ENCODE measurements at places on chromosomes 11 and 22.

DNA sequence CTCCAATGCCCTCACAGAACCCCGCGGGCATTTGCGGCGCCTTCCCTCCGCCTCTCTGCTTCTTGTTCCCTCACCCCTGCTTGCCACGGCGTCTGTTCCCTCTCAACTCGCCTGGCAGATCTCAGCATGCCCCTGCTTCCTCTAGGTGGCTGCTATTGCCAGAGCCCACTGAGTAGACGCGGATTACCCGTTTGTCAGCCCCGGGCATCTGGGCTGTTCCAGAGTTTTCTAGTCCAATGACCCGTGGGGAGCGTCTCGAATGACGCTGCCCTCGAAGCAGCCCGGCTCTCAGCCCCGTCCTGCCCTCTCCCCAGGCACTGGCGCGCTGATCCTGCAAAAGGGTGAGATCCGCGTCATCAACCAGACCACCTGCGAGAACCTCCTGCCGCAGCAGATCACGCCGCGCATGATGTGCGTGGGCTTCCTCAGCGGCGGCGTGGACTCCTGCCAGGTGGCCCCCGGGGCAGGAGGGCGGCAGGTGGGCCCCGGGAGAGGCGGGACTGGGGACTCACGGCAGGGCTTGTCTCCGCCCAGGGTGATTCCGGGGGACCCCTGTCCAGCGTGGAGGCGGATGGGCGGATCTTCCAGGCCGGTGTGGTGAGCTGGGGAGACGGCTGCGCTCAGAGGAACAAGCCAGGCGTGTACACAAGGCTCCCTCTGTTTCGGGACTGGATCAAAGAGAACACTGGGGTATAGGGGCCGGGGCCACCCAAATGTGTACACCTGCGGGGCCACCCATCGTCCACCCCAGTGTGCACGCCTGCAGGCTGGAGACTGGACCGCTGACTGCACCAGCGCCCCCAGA is 49.7 kb downstream of the ST14 start:
- DNase-seq: no peak

GRCh38 chr11:119729951-119730613 is 1.1 kb upstream of the NECTIN1 start:
- no peak for DNase-seq

- no peak for DNase-seq
These were observed 800.9 kb downstream of the BRD1 start for GRCh38 chr22:49026494-49027367.

- DNase-seq: no peak
These were observed 249.4 kb downstream of the SBF2 start for GRCh38 chr11:10044618-10045017.

- DNase-seq: peak; percentile 15
These were observed 7.9 kb downstream of the GRAP2 start for GRCh38 chr22:39908737-39909136.

GRCh38 chr11:119626871-119627270 is 102.1 kb downstream of the NECTIN1 start:
- DNase-seq: no peak

DNA sequence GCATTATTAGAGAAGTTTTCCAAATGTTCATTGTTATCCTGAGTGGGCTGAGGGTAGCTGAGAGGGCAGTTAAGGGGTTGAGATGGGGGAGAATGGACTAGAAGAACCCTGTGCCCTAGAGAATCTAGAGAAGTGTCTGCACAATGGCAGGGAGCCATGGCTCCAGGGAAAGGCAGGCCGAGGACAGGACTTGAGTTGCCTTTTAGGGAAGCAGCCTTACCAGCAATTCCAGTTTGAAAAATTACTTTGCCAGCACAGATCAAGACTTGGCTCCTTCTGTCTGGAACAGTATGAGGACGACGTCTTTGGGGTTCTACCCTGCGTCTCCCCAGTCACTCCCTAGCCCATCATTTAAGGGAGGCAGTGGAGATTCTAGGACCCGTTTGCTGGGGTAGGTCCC is 25.7 kb upstream of the MICAL3 start:
- DNase-seq: no peak

DNA sequence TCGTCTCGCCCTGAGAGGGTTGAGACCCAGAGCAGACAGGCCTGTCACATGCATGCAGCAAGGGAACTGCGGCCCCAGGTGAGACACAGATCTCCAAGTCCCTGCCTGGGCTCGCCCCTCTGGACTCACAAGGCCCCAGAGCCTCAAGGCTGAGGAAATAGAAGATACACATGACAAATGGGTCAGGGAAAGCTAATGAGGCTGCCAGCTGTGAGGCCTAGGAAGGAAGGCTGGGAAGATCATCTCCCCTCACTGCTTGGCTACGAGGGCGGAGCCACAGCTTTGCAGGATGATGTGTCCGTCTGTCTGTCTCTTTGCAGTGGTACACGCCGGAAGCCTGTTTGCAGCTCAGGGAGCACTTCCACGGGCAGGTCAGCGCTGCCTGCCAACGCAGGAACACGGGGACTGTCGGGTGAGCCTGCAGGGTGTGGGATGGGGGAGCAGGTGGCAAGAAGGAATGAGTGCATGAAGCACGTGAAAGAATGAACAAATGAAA is 4.5 kb downstream of the RAB36 start:
- DNase-seq: no peak

- no peak for DNase-seq
These were observed 144.0 kb downstream of the FBXO7 start for GRCh38 chr22:32618441-32619140.

DNA sequence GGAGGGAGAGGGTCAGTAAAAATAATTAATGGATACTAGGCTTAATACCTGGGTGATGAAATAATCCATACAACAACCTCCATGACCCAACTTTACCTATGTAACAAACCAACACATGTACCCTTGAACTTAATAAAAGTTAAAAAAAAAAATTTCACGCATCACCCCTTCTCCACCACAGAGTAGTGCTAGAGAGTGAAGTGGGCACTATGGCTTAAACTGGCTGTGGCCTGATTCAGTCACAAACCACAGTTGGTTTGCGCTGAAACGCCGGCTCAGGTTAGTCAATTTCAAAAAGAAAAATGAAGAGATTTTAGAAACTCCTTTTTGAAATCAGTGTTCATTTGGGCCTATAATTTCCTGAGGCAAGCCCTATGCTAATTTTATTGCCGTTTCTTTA is 144.3 kb downstream of the TRPC6 start:
- DNase-seq: no peak

Measured in epithelial cell of proximal tubule (primary cell).